Stimulated activated CD4-positive, alpha-beta T cell treated with anti-CD3 and anti-CD28 coated beads, TNF-alpha, amount 100 ng/mL, for 48 hours (primary cell): ENCODE measurements at places on chromosomes 3 and 15.

- DNase-seq: no peak
These were observed 69.0 kb downstream of the MYO1E start for GRCh38 chr15:59303633-59304032.

- no peak for DNase-seq
These were observed 284.5 kb downstream of the XXYLT1 start for GRCh38 chr3:194986208-194987043.

- no peak for DNase-seq
These were observed 15.0 kb upstream of the RTP3 start for GRCh38 chr3:46482632-46483350.

DNA sequence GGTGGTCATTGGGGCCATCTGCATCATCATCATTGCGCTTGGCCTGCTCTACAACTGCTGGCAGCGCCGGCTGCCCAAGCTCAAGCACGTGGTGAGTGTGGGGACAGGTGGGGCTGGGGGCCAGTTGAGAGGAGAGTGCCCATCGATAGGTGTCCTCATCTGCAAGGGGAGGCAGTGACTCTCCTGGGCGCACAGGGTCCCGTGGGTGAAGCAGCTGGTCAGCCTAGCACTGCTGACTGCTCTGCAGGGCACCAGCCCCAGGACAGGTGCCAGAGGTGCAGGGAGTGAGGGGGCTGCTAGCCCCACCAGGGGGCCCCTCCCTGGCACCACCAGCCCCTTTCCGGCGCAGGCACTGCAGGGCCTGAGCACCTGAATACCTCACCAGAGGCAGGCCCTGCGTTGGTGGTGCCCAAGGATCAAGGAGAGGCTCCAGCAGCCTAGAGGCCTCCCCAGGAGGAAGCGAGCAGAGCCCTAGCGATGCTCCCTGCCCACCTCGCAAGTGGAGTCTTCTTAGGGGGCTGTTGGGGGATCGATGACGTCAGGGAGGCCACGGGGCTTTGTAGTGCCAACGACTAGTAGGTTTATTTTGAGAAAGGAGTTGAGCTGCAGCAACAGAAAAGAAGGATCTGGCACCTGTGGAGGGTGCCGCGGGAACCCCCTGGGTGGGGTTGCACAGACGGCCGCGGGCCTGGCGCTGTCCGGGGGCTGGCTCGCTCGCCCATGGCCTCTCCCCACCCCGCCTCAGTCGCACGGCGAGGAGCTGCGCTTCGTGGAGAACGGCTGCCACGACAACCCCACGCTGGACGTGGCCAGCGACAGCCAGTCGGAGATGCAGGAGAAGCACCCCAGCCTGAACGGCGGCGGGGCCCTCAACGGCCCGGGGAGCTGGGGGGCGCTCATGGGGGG, 976 bp upstream of the ABTB1 start:
- no peak for DNase-seq

- DNase-seq: no peak
These were observed 421.7 kb downstream of the MCTP2 start for GRCh38 chr15:94653071-94653470.

DNA sequence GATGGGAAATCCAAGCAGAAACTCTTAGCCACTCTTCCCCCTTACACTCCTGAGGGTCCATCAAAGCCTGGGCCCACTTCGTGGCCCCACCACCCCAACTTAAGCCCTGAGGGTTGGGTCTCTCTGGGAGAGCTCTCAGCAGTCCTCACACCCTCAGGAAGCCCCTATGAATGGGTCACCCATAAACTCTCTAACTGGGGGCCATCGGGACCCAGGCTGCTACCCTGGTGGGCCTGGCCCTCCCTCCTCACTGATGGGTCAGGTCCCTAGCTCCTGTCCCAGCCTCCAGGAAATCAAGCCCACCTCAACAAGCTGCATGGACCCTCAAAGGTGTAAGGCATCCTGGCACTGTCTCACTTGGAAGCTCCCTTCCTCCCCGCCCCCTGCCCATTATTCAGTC, 19.4 kb downstream of the SH2D7 start:
- DNase-seq: no peak

- no peak for DNase-seq
These were observed 37.4 kb downstream of the ARIH1 start for GRCh38 chr15:72511536-72511935.

DNA sequence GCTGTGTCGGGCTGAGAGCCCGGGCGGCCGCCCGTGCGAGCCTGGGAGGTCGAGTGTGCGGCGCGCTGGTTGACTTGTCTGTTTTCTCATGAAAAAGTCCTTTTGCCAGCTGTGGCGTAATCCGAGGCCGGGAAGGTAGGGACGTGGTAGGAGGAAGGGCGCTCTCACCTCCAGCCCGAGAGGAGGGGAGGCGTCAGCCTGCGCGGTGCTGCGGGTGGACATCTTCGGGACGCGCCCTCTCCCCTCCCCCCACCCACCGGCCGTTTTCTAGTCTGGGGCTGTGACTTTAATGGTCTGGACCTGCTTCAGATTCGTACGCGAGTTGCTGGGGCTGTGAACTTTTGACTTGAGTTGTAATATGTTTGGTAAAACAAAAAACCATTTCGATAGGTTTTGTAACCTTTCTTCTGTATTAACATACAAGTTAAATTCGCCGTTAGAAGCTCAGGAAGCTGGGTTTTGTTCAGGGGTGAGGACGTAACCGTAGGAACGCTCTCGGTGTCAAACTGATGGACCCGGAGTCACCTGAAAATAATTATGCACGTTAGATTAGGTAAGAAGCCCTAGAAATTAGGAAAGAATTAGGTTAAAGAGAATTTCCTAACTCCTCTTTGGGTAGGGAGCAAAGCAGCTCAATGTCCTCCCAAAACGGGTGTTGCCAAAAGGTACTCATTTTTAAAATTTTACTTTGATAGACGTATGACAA, 762 bp downstream of the NCK1 start:
- DNase-seq: no peak

GRCh38 chr3:177286034-177286433, 88.8 kb upstream of the TBL1XR1 start:
- DNase-seq: no peak

DNA sequence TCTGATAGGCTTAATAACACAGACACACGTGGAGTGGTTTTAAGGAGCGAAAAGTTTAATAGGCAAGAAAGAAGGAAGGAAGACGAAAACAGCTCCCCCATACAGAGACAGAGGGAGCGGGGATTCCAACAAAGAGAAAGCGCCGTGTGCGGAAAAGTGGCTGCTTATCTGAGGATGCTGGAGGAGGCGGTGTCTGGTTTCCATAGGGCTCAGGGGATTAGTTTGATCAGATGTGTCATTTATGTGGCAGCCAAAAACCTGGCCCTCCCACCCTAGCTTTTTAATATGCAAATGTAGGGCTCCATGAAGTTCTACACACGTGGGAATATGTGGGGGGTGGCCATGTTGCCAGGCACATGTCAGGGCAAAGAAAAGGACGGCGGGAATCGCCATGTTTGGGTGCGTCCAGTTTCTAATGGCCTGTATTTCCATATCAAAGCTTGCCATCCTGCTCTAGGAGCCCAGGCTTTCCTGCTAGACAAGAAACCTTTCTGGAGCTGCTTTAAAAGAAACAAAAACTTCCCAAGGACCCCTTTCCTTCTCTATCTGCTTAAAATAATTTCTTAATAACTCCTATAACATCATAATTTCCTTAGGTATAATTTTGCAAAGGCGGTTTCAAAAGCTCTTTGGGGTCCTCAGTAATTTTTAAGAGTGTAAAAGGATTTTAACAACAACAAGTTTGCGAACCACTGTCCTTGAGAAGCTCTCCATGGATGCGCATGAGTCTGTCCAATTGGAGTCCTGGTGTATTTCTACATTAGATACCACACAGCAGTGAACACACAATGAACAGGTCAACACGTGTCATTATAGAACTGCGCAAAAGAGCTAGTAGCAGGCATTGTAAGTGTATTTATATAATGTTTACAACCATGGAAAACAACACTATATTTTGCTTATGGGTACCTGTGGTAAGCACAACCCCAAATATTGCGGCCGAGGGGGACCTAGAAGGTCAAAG, 622 bp upstream of the ZNF589 start:
- no peak for DNase-seq

- peak; percentile 41 for DNase-seq
These were observed 77.8 kb downstream of the NBEAL2 start for GRCh38 chr3:47057212-47057671.

- DNase-seq: no peak
These were observed 88.6 kb downstream of the TRIM42 start for GRCh38 chr3:140766465-140766864.

GRCh38 chr3:19148768-19149091, 420 bp downstream of the KCNH8 start:
- DNase-seq: no peak

- no peak for DNase-seq
These were observed 24.0 kb downstream of the COPS2 start for GRCh38 chr15:49131403-49131802.

DNA sequence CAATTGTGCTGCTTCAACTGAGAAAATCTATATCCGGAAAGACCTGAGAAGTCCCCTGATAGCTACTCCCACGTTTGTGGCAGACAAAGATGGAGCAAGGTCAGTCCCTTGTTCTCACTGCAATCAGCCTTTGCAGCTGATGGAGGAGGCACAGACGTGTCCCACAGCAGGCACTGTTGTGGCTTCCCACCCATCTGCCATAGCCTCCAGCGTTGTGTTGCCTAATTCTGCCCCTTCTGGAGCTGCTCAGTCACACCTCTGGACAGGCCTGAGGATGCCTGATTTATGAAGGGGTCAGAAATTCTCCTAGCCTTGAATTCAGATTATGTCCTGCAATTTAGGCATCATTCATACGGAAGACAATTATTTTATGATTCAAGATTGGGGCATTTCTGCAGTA, 41.9 kb downstream of the MRPS25 start:
- no peak for DNase-seq

DNA sequence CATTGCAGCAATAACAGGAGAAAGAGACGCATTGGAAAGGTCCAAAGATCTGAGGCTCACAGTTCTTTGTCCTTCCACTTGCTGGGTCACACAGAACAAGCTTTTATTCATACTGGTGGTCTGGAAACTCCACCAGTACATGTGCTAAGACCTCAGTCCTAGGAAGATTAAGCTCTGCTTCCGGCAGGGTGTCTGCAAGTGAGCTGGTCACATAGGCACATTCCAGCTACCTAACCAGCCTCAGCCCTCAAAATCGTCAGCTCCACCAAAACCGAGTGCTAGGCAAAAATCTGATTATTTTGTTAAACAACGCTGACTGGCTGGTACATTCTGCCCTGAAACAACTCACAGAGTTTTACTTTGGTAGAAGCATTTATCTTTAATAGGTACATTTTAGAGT, 2.2 kb downstream of the ZBED2 start:
- DNase-seq: no peak

GRCh38 chr15:74131628-74132413, 1.4 kb downstream of the ISLR2 start:
- DNase-seq: no peak

- no peak for DNase-seq
These were observed at the start of gene PDZRN3 for GRCh38 chr3:73624821-73625665. TSS of gene PDZRN3 (minus strand) at chr3:73624941.

GRCh38 chr3:190606596-190606995, 92.7 kb downstream of the IL1RAP start:
- no peak for DNase-seq

- DNase-seq: no peak
These were observed 46.8 kb downstream of the CA12 start for GRCh38 chr15:63334821-63335220.

GRCh38 chr3:11898611-11899325, 52.1 kb upstream of the TAMM41 start:
- no peak for DNase-seq

DNA sequence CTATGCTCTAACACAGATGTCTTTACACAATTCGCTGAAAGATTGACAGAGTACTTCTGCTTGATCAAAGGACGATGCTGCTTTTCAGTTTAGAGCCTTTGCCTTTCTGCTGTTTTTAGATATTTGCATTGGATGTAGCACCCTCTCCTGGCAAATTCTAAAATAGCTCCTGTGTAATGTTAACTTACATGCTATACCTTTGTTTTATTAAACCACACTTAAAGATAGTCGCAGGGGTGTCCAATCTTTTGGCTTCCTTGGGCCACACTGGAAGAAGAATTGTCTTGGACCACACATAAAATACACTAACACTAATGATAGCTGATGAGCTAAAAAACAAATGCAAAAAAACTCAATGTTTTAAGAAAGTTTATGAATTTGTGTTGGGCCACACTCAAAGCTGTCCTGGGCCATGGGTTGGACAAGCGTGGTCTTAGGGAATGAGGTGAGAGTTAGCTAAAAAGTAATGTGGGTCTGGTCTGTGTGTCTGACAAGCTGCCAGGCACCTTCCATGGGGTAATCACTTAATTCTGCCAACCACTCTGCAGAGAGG, 62.9 kb downstream of the ATG7 start:
- DNase-seq: no peak
